ENCODE measurements at places on chromosomes 7 and 10. TPM values are rescaled to one million over a fixed set of nuclear protein-coding genes. Genes with fewer than 3 reads are reported as not detected.

Gene DMTF1
- total RNA-seq, result 25.7 TPM

Gene MACC1
- total RNA-seq, result 0.19 TPM

Gene MKI67
- total RNA-seq, result 8.9 TPM

Gene SHH
- total RNA-seq, result 0.06 TPM

Data from glomerular endothelial cell (primary cell).